ENCODE measurements at places on chromosomes 2 and 18. TPM values are rescaled to one million over a fixed set of nuclear protein-coding genes. Genes with fewer than 3 reads are reported as not detected.

DNA sequence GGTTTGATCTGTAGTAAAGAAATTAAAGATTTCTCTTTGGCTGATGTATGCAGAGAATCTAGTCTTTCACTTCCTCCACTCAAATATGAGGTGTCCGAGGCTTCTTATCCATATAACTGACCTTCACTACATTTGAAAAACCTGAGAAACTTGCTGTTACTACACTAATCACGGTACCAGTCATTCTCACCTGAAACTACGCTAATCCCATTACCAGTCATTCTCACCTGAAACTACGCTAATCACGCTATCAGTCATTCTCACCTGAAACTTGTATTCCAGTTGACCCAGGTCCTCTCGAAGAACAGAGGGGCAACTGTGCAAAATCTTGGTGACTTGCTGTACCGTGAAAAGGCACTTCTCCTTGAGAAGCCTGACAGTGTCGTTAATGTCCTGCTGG lies 5.1 kb downstream of the MTERF4 start:
- no peak for DNase-seq

DNA sequence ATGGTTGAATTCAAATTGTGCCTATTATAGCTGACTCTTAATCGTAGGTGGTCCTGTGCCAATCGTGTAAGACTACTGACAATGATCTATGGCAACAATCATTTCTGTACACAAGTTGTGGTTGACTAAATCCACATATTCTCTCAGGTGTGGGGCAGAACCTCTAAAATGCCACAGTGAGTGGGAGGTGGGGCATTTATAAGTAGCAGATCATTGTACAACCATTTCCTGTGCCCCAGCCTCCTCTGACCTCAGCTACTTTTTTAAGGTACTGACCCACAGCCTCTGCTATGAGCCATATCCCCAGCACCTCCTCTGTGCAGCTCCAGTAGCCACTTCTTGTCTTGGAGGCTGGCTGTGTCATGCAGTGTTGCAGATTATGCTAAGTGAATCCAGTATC lies 48.6 kb upstream of the RAPH1 start:
- DNase-seq = no peak

DNA sequence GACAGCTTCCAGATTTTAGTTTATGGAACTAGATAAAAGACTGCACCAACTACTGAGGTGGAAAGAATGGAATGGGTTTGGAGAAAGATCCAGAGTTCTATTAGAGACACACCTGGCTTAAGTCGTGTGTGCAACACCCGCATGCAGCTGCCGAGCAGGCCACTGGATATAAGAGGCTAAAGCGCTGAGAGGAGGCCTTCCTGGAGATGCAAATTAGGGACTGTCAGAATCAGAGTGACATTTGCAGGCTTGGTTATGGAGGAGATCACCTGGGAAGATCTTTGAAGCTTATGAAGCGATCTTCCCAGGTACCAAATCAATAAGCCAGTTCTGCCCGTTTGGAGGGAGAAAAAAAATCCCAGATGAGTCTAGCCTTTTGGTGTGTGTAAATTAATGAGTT lies 30.4 kb upstream of the KLHL29 start:
- DNase-seq = no peak

- no peak for DNase-seq
Measured at GRCh38 chr18:50177294-50177992, 17.5 kb downstream of the MYO5B start.

DNA sequence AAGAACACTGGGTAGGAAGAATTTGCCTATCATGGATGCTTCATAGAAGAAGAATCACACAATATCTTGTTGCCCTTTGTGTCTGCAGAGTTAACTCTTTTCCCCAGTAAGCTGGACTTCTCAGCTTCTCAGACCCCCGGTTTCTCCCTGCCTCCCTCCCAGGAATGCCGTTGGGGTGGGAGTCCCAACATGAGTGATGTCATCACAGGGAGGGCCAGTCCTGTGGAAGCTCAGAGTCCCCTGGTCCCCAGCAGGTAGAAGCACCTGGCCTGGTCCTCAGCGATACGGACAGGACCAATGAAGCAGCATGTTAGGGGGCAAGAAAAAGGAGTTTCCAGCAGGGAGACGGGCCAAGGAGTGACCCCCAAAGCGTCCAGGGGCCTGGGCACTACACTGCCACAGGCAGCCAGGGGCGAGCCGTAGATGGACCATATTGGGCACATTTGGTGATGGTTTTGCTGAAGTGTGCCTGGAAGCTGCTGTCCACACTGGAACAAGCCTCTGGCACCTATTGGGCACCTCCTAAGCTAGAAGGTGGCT lies 235.9 kb upstream of the SMAD2 start:
- no peak for DNase-seq

- DNase-seq = no peak
Measured at GRCh38 chr2:241358470-241358869, 2.4 kb downstream of the FARP2 start.

GRCh38 chr2:20351555-20352229 lies 1.0 kb upstream of the PUM2 start:
- DNase-seq = no peak

DNA sequence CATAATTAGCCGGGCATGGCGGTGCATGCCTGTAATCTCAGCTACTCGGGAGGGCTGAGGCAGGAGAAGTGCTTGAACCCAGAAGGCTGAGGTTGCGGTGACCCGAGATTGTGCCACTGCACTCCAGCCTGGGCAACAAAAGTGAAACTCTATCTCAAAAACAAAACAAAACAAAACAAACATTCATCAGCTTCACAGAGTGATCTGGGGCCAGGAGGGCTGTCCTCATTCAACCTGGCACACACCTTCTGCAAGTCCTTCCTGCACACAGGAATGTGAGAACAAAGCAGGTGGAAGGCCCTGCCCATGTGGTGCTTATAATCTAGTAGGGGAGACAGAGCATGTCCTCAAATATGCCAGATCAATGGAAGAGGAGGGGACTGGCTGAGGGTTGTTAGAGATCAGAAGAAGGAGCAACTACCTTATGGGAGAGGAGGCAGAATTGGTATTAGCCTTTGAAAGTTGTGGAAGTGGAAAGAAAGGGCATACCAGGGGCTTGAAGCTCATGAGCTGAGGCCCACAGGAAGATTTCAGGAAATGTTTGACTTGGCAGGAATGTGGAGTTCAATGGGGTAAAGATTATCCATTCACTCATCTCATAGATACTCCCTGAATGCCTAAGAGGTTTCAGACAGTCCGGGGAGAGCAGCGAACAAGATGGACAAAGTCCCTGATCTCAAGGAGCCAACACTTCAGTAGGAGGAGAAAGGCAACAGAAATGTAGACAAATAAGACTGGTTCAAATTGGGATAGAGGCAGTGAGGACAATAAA lies 155.3 kb upstream of the SIX3 start:
- DNase-seq = no peak

DNA sequence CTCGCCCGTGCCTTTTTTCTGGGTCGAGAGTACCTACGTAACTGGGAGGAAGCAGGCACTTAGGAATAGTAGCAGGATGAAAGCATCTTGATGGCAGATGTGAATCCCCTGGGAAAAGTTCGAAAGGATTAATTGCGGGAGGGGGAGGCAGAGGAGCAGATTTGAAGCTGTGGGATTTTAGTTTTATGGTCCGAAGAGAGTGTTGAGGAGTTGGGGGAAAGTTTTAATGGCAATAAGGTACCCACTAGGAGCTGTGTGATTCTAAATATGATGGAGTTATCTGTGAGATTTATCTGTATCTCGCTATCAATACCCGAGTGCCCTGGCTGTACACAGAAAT lies 1.1 kb downstream of the AGFG1 start:
- no peak for DNase-seq

DNA sequence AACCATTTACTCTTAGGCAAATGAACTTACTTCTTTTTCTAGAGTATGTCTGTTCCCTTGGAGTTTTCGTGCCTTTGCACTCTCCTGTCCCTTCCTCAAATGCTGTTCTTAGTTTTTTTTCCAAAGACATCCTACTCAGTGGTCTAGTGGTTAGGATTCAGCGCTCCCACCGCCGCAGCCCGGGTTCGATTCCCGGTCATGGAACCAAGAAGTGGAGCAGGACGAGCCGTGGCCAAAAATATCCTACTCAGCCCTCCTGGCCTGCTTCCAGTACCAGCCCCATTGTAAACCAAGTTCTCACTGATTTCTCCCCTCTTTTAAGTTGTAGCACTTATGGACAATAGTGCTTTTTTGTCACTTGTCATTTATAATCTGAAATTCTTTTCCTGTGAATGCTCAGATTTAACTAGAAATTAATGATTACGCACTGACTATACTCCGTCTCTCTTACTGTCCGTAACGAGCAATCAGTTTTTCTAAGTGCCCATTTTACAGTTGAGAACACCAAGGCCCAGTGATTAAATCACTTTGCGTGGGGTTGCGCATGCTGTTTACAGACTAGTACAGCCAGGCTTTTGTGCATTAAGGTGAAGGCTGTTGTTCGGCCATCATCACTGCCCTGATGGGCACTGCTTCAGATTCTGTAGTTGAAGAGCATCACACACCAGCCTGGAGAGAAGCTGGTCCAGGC lies 17.9 kb downstream of the GREB1 start:
- no peak for DNase-seq

- DNase-seq = no peak
Measured at GRCh38 chr2:113915082-113915819, 25.4 kb downstream of the ACTR3 start.

DNA sequence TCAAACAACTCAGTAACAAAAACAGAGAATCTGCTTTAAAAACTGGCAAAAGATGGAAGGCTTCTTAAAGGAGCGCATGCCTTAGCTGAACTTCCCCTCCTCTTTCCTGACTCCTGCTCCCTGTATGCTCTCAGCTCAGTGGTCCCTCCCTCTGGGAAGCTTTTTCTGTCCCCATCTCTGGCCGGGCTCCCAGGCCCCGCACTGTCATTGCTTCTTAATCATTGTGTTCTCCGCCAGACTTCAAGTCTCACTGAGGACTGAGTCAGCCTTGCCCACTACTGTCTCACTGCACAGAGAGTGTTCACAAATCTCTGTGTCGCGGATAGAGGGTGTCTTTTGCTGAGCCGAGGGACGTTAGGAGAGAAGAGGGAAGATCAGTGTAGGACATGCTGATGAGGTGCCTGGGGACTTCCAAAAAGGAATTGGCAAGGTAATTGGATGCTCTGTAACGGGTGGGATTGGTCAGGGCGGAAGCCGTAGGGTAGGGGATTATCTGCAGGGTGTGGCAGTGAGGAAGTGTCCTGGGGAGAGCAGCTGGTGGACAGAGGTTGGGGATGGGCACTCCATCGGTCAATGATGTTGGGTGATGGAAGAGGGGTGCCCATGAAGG lies 16.2 kb downstream of the TOGARAM2 start:
- DNase-seq = no peak

DNA sequence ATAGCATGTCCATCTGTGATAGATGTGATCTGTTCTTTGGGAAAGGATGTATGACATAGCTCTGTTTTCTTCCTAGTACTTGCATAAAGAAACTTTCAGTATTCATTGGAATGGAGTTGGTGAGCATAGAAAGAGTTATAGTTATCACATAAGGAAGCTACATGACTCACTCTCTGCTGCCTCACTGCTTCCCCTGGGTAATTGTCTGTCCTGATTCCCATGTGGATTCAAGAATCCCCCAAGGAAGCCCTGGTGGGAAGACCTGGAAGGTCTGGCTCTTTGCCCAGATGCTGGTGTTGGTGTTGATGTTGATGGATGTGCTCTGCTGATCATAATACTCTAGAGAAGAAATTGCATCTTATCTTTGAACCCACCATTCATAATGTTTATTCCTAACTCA lies 60.6 kb downstream of the PTPN4 start:
- DNase-seq = no peak

GRCh38 chr2:37642907-37643729 lies 28.3 kb downstream of the CDC42EP3 start:
- no peak for DNase-seq

RIT2 gene
- polyA plus RNA-seq = not detected

TNFRSF11A gene
- 2.8 TPM for polyA plus RNA-seq

TMEM169 gene
- polyA plus RNA-seq = 4.5 TPM

HAAO gene
- polyA plus RNA-seq = 19.7 TPM

CD302 gene
- polyA plus RNA-seq = 13.5 TPM

SERPINB3 gene
- not detected for polyA plus RNA-seq

NAPG gene
- polyA plus RNA-seq = 17.6 TPM
